Activated naive CD4-positive, alpha-beta T cell (primary cell): ENCODE measurements at places on chromosomes 16 and 17.

DNA sequence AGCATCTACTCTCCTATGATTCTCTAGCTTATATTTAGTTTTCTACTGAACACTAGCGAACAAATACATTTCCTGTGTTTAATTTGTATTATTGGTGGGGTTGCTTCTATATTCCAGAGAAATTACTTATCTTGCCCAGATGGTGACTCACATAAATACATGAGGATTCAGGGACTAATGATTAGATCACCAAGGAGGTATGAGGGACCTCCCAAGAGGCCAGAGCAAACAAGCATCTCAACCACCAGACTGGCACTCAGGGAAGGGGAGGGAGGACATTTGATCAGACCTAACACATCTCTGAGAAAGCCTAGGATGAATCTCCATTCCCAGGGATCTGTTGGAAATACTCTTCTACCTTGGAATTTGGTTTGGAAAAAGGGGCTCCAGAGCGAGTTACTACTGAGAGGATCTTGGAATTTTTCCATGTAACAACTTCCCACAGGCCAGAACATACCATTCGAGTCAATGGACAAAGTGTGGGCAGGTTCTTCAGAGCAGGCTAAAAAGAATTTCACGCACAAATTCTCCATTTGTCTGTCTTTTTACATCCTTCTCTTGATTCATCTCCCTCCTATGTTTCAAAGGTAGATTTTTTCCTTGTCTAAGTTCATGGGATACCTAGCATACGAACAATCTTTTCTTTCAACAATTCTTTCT, 262.6 kb upstream of the MYOCD start:
- DNase-seq, result no peak

DNA sequence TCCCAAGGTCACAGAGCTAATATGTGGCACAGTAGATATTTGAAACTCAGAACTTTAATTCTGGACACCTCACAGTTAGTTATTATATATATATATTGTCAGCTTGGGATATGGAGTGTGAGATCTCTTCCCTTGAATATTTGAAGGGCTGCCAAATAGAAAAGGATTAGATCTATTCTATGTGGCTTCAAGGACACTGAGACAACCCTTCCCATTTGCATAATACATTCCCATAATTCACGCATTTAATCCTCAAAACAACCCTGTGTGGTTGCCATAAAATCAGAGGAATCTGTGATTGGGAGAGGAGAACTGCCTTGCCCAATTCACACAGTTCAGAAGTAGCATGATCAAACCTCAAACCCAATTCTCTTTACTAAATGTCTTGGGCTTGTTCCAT, 365.8 kb upstream of the DYNLRB2 start:
- no peak for DNase-seq

DNA sequence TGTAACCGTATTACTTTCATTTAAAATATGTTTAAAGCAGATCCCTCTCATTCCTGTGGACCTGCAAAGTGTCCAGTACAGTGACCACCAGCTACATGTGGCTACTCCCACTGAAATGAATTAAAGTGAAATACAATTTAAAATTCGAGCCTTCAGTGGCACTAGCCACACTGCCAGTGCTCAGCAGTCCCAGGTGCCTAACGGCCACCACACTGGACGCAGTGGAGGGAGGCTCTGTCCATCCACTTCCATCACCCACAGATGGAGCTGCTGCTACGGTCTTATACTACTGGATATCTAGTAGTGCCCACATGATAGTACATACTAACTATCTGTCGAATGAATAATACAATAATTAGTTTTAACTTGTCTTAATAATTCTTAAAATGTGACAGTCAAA, 2.3 kb upstream of the CBX2 start:
- DNase-seq, result no peak

GRCh38 chr16:12434567-12434966, 369.1 kb downstream of the CPPED1 start:
- no peak for DNase-seq

DNA sequence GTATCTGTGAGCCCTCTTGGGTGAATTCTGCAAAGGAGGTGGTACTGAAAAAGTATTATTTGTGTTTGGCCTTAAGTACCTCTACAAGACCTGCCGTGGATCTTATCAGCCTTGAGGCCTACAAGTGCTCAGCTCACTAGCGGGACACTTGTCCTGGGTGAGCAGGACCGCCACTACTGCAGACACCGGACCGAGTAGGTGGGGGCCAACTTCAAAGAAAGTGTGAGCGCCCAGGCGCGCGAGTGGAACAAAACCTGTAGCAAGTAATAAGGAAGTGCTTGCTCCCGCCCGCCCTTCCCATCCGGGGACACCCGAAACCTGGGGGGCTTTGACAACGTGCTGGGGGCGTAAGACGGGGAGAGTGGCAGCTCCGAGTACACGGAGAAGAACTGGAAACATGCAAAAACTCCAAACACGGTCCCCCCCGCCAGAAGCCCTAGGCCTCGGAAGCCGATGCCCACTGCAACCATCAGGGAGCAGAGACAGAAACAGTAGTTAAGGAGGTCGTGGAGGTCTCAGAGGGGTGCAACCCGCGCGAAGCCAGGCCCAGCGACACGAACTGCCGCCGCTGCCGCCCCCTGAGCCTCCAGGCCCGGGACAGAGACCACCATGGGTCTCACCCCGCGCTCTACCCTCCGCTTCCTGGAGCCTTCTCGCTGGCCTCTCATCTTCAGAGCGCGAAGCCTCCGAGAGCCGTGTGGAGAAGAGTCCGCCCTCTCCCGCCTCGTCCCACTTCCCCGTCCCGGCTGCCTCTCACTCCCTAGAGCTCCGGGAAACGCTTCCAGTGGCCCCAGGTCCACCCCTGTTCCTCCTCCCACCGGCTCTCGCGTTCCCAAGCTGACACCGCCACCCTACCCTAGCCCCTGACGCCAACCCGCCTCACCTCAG, 537 bp downstream of the CNOT1 start:
- DNase-seq, result peak; percentile 32

GRCh38 chr17:143785-144281, 6.5 kb downstream of the SCGB1C2 start:
- DNase-seq, result peak; percentile 86

DNA sequence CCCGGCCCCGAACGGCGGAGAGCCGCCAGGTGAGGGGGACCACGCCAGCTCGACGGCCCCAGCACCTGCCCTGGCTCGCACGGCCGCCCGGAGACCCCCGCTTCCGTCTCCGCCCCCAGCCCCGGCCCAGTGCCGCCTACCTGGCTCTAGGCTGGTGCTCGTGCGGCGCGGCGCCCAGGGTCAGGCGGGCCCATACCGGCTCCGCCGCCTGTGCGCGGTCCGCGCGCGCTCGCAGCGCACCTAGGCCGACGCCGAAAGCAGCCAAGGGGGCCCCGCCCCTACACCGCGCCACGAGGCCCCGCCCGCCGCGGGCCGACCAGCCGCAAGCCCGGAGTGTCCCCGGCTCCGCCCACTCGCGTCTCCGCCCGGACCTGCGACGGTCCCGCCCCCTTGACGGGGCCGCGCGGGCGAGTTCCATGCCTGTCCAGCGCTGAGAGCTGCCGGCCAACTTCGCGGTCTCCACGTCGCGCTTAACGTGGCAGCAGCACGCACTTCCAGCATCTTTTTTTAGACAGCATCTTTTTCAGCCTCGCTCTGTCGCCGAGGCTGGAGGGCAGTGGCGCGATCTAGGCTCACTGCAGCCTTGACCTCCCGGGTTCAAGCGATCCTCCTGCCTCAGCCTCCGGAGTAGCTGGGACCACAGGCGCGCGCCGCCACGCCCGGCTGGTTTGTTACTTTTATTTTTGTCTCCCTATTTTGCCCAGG, at the start of gene SLC25A39:
TSS of gene SLC25A39 (minus strand) at position 253 of the 705 bp plus-strand sequence. CDS start 1,261 bp downstream, outside the sequence.
- peak; percentile 74 for DNase-seq

DNA sequence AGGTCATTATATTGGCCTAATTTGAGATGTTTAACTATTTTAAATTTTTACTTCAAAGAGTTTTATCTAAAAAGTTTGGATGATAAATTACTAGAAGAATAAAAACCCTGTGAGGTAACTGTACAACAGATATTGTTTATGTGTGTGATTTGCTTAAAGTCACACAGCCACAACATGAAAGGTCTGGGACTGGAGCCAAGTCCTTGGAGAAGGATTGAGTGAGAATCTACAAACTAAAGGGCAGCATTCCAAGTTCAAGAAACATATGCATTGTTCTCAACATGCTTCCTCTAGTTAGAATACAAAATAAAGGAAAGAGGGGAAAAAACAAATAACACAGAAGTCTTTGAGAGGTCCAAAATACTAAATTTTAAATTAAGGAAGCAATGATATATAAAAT, 131.5 kb upstream of the MON1B start:
- DNase-seq, result no peak

GRCh38 chr16:53882310-53882709, 178.4 kb downstream of the FTO start:
- DNase-seq, result no peak

DNA sequence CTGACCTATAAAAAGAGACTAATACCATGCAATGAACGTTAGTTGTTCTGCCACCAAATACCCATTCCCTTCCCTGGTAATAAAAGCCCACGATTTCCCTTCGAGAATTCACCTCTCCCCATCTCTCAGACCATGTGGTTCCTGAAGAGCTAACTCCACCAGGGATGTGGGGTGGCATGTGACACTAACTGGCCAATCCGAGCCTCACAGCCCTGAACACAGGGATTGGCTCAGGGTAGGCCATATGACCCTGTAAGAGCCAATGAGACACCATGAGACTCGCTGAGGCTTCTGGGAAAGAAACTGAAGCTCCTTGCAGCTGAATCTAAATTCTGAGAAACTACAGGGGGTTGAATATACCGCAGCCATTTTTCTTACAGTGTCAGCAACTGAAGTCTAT, 21.1 kb downstream of the HELZ start:
- no peak for DNase-seq

- DNase-seq, result no peak
Observed at GRCh38 chr17:40307001-40307730, 1.8 kb upstream of the RARA start.

DNA sequence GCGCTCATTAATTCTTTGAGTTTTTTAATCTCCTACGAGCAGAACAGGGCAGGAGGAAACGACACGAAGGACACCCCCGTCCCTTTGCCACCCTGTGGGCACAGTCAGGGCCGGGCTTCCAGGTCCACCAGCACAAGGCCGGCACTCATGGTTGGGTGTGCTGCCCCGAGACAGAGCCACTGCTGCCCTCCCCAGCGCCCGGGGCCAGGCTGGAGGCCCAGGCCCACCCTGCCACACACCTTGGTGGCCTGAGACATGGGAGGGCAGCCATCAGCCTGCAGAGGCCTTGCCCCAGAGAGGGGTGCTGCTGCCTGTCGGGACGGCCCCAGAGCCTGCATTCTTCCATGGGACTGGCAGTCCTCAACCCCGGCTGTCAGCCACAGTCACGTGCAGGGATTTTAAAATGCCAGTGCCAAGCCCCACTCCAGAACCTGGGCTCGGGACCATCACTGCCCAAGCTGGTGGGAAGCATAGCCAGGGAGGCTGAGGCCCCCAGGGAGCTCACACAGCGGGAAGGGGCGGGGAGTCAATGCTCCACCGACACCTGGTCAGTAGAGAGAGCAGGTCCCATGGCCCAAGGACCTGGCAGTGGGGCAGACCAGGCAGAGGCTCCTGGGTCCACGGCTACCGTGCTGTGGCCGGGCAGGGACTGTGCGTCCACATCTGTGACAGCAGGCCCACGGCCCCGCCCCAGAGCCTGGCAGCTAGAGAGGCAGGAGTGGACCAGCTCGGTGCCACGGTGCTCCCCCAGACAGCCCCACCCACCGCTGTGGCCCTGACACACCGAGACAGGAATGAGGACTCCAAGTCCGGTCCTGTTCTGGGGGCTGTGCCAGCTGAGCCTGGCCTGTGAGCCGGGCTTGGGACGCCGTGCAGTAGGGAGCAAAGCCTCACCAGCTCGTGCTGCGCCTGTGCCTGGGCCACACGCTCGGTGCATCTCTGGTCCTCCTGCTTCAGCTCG, 27.5 kb downstream of the CEP131 start:
- no peak for DNase-seq

GRCh38 chr17:72336026-72336803, 215.4 kb downstream of the SOX9 start:
- DNase-seq, result no peak

GRCh38 chr17:50169121-50169764, 3.4 kb downstream of the SGCA start:
- peak; percentile 54 for DNase-seq
